ENCODE measurements at places on chromosomes 2 and 18.

DNA sequence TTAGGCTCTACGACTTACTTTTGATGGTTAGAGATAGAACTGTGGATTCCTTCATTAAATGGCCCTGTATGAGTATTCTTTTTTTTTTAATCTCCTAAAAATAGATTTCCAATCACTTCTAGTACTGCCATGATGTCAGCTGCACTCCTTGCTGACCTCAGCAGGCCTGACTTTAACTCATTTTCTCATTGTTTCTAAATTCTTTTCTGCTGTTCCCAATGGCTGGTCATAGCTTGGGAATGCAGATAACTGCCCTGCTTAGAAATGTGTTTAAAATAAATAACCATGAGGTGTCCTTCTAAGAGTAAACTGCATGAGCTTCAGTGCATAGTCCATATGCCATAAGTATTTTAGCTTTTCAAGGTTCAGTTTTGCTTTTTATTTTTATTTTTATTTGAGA, 15.7 kb downstream of the CCDC85A start:
- DNase-seq = no peak

- DNase-seq = no peak
Observed at GRCh38 chr2:231383416-231384108, 11.9 kb upstream of the B3GNT7 start.

- DNase-seq = no peak
Observed at GRCh38 chr2:197786010-197786877, 1.1 kb upstream of the BOLL start.

DNA sequence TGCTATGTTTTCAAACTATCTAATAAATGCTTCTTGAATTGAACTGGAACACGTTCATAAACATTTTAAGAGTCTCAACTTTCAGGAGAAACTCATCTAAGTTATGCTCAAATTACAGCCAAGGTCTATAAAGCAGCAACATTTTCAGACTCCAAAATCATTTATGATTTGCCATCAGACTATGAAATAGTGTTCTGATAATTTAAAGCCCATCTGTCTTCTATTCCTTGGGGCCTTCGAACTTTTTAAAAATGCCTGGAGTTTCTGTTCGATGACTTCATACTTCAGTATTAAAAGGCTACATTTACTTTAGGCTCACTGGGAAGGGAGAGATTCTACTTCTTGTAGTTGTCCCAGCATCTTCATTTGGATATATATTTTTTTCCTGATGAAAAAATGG, 73.6 kb upstream of the NXPH2 start:
- no peak for DNase-seq

DNA sequence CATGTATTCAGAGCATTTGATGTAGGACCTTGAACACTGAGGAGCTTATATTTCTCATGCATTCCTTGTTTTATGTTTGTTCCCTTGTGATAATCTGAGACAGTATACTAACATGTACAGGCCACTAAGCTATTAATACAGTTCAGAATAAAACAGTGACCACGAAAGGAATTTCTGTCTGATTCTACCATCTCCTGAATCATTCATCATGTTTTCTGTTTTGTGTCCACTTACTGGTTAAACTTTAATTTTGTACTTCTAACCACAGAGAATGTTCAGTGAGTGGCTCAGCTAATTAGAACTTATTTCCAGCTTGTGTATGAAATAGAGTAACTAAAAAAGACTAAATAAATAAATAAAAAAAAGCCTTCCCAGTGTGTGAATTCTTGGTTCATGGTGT, 110.4 kb downstream of the LRP1B start:
- no peak for DNase-seq

DNA sequence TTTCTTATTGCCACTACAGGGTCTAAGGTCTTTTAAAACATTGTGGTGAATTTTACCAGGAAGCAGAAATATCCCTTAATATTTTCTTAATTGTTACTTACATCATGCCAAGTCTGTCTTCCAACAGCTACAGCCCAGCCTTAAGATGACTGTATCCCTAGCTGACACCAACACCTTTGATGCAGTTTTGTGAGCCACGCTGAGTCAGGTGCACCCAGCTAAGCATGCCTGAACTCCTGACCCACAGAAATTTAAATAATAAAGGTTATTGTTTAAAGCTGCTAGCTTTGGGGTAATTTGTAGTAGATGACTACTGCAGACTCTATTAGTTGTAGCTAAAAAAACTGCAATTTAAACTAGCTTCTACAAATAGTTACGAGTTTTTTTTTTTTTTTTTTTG, 1757.9 kb upstream of the LRRTM1 start:
- DNase-seq = no peak

- DNase-seq = no peak
Observed at GRCh38 chr2:209389171-209389618, 34.7 kb upstream of the MAP2 start.

DNA sequence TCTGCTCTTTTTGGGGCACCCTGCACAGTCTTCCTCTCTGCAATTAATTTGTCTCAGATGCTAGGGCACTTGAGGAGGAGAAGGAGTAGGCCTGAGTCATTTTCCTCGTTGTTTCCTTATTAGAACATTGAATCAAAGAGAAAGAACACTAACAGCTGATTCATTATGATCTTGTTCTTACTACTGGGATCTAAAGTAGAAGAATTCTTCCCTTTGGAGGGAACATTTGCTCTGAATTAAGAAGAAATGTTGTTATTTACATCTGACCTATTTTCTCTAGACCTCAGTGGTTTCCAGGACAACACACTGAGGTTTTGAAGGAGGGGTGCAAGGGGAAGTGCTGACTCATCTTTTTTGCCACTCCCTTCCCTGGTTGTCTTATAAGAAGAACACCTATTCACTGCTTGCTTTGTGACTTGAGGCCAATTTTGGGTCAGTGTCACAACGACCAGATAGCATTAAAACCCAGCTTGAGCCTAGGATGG, 24.3 kb upstream of the STAT1 start:
- DNase-seq = no peak

DNA sequence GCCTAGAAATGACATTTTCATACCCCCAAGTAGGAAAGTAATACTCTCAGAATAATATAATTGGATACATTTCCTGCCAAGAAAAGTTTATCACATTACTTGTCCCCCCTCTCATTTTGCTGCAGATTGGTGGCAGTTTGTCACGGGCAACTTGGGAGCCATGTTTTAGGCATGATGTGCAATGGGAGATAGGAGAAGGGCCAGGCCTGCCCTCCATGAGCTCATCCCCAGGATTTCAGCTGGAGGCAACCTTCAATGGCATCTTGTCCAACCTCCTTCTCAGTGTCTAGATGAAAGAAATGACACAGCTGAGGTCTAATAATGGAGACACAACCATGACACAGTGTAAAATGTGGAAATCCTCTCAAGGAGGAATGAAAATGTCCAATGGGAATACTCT, 11.4 kb upstream of the RAB31 start:
- DNase-seq = no peak

- DNase-seq = no peak
Observed at GRCh38 chr2:27587025-27587424, 4.2 kb downstream of the ZNF512 start.

DNA sequence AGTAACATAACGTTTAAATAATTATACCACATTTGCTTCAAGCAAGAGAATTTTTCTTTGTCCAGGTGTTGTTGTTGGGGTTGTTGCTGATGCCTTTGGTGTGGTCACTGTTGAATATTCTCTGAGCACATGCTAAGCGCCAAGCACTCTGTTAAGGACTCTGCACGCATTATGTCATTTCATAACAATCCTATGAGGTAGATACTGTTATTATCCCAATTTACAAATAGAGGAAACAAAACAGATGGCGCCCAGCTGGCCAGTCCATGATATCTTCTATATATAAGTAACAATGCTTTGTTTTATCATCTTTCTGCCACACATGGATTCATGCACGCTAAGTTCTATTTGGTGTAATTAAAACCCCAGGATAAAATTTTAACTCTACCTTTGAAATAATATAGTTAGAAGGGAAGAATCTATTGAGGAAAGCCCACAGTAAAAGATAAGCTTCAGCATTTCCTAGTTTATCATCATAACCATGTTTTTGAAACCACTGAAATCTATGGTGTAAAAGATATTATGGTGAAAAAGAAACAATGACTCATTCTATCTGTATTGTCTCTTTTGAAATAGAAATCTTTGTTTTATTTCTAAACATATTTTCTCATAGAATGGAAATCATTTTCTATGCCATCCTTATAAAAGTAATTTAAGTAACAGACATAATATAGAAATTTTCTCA, 199.7 kb downstream of the PID1 start:
- DNase-seq = no peak

- no peak for DNase-seq
Observed at GRCh38 chr2:33526132-33526531, 49.7 kb downstream of the RASGRP3 start.

GRCh38 chr18:80167931-80168330, 58.9 kb downstream of the ADNP2 start:
- no peak for DNase-seq

DNA sequence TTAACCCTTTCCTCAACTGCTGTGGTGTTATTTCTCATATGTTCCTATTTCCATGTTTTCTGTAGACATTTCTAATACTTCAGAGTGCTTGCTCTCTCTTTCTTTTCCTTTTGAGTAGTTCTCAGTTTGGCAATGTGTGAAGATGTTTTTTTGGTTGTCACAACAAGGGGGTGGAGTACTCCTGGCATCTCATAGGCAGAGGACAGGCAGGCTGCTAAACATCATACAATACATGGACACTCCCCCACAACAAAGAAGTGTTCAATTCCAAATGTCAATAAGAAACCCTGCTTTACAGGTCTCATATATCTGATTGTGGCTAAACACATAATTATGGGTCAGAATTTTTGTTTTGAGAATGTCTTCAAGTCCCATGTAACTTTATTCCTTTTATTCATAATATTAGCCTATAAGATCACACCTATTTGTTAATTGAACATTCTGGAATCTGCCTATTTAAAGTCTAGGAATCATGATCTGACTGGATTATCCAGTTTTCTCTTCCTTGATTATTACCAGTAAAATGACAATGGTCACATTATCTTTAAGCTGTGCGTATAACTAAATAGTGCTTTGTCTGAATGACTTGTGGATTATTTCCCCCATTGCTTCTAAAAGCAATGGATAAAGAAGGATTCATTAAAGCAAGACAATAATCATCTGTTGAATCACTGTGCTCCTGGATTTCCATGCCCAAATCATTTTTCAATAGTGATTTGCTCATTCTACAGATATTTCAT, 46.8 kb upstream of the ITPRID2 start:
- DNase-seq = no peak

DNA sequence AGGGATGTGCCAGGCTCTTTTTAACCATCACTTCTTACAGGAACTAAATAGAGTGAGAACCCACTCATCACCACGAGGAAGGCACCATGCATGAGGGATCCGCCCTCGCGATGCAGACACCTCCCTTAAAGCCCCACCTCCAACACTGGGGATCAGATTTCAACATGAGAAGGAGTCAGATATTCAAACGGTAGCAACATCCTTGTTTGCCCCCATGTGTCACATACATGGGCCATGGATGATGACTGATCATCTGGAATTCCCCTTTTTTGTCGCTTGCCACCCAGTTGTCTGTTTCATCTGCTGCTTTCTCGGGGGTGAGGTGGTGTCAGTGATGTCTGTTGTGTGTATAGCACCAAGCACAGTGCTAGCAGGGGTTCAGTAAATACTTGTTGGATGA, 57.9 kb downstream of the NCK2 start:
- no peak for DNase-seq

- no peak for DNase-seq
Observed at GRCh38 chr2:220053919-220054318, 426.5 kb downstream of the SLC4A3 start.

DNA sequence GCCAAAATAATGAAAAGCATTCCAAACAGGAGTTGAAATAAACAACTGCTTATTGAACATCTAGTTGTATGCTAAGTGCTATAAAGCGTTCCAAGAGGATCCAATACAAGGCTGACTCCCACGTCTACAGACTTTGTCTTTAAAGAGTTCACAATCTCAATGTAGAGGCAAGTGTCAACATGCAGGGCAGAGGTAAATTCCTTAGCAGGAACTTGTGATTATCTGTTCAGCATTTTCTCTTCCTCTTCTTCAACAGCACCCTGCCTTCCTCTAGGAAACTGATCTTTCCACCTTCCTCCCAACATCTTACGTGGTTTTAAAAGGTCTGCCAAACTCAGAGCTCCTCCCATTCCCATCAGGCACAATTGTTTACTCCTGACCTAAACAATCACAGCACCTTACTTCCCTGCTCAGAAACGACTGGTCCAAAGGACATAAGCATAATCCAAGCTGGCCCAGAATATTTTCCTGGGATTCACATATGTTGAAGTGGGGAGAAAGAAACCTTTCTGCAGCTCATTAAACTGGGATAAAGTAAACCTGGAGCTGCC, 83.9 kb downstream of the ITSN2 start:
- no peak for DNase-seq

DNA sequence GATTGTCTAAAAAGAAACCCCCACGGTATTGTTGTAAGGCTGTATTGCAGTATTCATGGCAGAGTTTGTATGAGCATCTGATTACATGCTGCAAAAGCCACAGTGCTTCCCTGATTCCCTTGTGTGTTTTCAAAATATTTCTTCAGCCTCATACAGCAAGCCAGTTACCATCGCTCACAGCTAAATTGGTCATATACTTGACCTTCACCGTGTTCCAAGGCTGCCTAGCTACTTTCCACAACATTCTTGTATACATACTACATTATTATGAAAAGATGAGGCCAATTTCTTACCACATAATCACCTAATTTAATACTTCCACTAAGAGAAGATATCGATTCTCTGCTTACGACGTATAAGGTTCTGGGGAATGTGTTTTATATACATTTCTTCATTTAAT, 576.3 kb upstream of the CNTNAP5 start:
- no peak for DNase-seq

- no peak for DNase-seq
Observed at GRCh38 chr18:25349926-25350487, 2.0 kb downstream of the ZNF521 start.

DNA sequence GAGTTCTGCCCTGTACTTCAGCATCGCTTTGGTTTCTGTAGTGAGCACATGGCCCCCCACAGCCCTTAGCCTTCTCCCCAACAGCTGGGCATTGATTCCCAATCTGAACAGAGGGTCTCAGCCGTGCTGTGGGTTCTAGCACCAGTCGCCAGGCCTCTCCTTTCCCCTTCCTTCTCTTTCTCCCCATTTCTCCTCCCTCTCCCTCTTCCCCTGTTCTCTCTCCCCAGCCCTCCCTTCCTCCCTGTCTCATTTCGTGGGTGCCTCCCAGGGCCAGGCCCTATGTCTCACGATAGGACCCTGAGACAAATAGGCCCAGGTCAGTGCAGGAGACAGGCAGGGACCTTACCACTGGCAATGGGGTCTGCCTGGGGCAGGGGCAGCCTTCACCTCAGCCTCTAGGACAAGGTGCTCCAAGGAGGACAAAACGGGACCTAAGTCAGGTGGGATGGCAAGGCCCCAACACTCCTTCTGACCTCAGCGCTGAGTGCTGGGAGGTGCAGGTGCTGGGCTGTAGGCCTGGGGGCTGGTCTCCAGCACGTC, 143.4 kb upstream of the GPC1 start:
- no peak for DNase-seq

GRCh38 chr2:154402213-154402612, 296.3 kb upstream of the KCNJ3 start:
- DNase-seq = no peak

GRCh38 chr2:46984040-46984439, 68.4 kb upstream of the MCFD2 start:
- no peak for DNase-seq

- no peak for DNase-seq
Observed at GRCh38 chr2:136065907-136066306, 52.0 kb downstream of the CXCR4 start.

- DNase-seq = no peak
Observed at GRCh38 chr18:80251700-80252099, 4.4 kb upstream of the PARD6G start.

- DNase-seq = no peak
Observed at GRCh38 chr2:186100636-186101035, 362.0 kb downstream of the FSIP2 start.

- no peak for DNase-seq
Observed at GRCh38 chr2:128169497-128169896, 78.5 kb downstream of the UGGT1 start.
